ENCODE measurements at places on chromosomes 16 and 17.

- no peak for DNase-seq
Measured at GRCh38 chr16:28981517-28981916, 3.3 kb upstream of the LAT start.

GRCh38 chr16:3266873-3267537 lies 10.6 kb upstream of the MEFV start:
- no peak for DNase-seq

- no peak for DNase-seq
Measured at GRCh38 chr17:80781211-80781610, 210.4 kb upstream of the CHMP6 start.

GRCh38 chr16:50316102-50316847 lies 49.9 kb downstream of the ADCY7 start:
- DNase-seq = no peak

- no peak for DNase-seq
Measured at GRCh38 chr16:11836650-11837244, 14.6 kb downstream of the RSL1D1 start.

DNA sequence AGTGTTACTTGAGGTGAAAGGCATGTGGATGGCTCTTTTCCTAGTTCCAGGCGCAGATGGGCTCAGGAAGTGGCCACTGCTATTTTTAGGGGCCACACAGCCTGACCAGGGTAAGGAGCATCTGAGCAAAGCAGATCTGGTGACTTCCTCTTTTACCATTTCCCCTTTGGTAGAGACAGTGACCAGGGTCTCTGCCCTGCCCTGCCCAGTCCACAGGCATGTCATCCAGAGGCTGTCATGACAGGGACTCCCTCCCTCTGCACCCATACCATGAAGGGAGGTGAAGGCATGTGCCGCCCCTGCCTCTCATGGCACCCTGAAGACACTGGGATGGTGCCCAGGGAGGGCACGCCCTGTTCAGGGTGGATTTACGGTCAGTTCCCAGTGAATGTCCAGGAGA lies 2.2 kb downstream of the PLA2G15 start:
- no peak for DNase-seq

DNA sequence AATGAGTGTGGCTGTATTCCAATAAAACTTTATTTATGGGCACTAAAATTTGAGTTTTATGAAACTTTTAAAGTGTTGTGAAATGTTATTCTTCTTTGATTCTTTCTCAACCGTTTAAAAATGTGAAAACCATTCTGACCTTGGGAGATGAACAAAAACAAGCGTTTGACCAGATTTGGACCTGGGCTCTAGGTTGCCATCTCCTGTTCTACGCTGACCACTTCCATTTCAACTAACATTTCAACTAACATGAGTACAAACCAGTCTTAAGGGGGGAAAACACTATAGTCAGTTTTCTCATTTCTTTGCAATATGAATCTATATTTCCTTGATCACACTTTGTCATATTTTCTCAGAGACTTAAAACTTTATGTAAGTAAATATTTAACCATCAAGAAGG lies 118.4 kb upstream of the IRX5 start:
- DNase-seq = peak; percentile 3

DNA sequence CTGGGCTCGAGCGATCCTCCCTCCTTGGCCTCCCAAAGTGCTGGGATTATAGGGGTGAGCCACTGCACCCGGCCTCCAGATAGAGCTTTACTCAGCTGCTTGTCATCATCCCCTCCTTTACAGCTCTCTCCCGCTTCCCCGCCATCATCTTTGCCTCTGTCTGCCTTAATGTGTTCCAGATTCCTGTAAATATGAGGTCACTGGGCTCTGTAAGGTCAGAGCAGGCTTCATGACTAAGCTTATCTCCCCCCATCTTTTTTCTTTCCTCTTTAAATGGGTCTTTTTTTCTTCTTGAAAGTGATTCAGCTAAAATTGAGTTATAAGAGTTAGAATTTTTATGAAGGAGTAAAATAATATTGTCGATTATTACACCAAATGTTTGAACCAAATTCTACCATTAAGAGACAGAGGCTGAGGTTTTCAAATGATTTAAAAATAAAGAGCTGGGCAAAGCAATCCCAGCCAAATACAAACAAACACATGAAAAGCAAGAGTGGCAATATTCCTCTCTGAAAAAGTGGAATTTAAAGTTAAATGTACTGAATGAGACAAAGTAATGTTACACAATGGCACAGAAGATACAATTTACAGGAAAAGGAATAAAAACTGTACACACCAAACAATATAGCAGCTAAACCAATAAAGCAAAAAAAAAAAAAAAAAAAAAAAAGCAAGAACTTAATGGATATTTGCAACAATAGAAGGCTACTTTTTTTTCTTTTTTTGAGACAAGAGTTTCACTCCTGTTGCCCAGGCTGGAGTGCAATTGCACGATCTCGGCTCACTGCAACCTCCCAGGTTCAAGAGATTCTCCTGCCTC lies 62.1 kb downstream of the CRISPLD2 start:
- DNase-seq = no peak

DNA sequence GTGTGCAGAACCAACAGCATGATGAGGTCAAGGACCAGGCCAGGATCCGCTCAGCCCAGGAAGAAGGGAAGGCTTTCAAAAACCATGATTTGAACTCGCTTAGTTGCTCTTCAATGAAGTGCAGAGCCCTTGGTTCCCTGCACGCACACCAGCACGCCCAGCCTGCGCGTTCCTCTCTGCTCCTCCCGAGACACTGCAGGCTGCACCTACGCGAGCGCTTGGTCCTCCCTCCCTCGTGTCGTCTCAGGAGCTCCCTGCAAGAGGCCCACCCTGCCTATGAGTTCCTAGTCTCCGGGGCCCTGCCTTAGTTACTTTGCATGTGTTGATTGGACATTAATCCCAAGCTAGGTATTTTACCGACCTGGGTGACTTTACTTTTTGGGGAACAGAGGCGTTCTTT lies 132.9 kb upstream of the TNRC6C start:
- DNase-seq = no peak

GRCh38 chr17:40778461-40778860 lies 3.9 kb downstream of the KRT27 start:
- DNase-seq = no peak

DNA sequence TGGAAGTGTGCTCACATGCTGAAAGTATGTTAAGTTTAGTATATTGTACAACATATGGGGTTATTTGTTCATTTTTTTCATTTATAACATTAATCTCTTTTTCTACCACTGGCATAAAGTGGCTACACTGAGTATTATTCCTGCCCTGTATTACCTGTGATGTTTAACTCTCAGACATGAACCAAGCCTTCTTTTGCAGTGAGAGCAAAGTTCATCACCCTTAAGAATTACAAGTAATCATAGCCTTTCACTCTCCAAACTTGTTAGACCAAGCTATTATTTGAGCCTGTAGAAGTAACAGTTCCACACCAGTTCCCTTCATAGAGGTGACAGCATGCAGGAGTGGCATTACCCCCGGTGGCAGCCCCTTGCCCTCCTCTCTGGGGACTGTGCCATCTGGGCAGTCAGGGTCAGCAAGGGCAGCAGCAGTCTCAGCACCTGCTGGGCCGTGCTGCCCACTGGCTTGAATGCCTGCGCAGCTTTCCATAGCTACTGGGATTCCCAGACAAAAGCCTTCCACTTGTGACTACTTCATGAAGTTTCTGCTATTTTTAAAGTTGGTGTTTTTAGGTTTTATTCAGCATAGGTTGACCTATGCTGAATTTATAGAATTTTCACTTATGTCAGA lies 71.3 kb downstream of the TMC6 start:
- no peak for DNase-seq

- DNase-seq = no peak
Measured at GRCh38 chr17:81434681-81435417, 39.6 kb downstream of the BAHCC1 start.

DNA sequence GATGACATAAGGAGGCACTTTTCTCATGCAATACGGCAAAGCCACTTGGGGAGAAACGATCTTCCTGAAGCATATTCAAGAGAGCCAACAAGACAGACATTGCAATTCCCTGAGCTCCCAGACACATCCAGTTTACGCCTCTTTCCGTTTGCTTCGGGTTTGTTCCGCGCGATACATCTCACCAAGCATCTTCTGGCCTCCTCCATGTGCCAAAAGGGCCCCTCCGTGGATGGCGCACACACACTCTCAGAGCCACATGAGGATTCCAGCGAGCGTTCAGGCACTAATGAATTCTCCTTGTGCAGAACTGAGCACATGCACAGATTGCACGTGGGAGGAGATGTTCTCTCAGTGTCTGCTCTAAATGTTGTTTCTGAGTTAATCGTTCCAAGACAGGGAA lies 146.7 kb upstream of the SHISA6 start:
- no peak for DNase-seq

GRCh38 chr16:87457061-87457611 lies 35.7 kb downstream of the ZCCHC14 start:
- DNase-seq = no peak

- DNase-seq = no peak
Measured at GRCh38 chr16:82628711-82629110, 1.9 kb downstream of the CDH13 start.

- no peak for DNase-seq
Measured at GRCh38 chr16:10876799-10877341, at the start of gene CIITA. Gene CIITA, plus strand, starts transcription at chr16:10877202. Its CDS starts 129 bp downstream, at chr16:10877331.

Measured in NCI-H1092 (cell line).